ENCODE measurements at places on chromosomes 3 and 15.

- no peak for DNase-seq
Measured at GRCh38 chr3:155525324-155525833, 219.5 kb downstream of the PLCH1 start.

DNA sequence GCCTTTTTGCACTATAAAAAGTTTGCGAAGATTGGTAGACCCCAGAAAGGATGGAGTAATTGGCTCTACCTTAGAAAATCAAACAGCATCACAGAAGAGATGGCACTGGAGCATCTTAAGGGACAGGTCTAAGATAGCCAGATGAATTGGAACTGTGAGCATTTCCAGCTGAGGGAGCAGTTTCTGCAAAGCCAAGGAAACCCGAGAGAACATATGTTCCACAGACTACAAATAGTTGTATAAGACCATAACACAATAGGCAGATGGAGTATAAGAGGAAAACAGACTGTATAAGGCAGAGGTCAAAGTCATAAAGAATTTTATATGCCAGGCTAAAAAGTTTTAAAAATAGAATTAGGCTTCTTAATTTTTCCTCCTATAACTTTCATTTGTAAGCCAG, 46.0 kb downstream of the TSC22D2 start:
- no peak for DNase-seq

DNA sequence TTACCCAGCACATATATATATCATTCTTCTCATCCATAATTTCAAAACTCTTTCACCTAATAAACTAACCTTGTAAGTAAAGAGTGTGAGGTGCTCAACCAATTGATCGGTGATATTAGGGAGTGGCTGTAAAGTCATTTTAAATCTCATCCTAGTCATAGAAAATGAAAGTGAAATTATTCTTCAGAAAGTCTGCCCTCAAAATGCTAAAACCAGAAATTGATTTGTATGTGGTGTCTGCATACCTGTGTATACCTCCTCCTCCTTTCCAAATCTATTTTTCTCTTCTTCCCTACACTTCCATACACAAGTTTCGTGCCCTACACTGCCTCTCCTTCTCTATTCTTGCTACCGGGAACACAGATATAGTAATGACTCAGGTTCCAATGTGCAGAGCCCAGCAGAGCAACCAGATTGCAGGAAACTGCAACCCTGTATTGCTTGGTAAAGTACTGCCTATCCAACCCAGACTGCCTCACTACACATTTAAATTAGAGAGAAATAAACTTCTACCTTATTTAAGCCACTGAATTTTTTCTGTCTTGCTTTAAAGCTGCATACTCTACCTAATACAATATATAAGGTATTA, 7.4 kb upstream of the TBC1D5 start:
- no peak for DNase-seq

GRCh38 chr3:164375538-164375937, 702.8 kb downstream of the SI start:
- DNase-seq: no peak

DNA sequence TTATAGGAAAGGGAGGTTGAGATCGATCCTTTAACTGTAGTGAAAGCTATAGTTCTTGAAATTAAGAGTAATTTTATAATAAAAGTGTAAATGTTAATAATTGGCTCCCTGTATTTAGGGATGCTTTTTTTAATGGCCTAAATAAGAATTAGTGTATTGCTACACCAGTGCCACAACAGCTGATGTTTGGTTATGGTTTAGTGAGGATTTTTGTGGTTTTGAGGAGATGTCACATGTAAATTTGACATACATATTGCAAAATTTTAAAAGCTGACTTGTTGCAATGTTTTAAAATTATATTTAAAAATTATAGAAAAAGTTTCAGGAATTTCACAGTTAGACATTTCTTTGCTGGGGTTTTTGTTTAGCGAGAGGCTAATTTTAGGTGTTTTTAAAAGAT, 3.9 kb downstream of the TSC22D2 start:
- no peak for DNase-seq

- DNase-seq: no peak
Measured at GRCh38 chr3:196533260-196533681, 18.1 kb upstream of the SMCO1 start.

DNA sequence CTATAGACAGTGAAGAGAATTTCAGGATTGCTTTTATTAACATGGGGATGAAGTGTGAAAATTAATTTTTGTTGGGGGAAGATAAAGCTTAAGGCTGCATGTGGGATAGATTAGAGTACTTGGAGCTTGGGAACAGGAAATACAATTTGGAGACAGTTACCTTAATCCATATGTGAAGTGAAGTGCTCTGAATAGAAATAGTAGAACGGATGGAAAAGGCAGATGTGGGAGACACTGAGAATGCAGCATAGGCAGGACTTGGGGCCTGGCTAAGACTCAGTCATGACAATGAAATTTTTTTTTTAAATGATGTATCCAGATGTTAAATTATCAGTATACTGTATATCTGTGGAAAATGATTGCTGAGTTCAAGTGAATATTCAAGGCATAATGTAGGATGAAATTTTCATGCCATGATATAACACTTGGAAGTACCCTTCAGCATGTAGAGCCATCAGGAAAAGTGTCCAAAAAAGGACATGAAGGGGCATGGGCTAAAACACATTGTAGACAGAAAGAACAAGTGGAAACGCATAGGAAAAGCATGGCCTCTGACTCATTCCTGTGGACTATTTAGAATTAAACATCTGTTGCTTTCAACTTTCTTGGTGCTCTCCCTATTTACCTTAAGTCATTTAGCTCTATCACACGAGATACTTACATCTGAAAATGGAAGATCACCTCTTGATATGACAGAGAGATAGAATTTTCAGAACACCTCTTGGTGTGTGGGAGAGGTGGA, 134.8 kb downstream of the RBMS3 start:
- no peak for DNase-seq

DNA sequence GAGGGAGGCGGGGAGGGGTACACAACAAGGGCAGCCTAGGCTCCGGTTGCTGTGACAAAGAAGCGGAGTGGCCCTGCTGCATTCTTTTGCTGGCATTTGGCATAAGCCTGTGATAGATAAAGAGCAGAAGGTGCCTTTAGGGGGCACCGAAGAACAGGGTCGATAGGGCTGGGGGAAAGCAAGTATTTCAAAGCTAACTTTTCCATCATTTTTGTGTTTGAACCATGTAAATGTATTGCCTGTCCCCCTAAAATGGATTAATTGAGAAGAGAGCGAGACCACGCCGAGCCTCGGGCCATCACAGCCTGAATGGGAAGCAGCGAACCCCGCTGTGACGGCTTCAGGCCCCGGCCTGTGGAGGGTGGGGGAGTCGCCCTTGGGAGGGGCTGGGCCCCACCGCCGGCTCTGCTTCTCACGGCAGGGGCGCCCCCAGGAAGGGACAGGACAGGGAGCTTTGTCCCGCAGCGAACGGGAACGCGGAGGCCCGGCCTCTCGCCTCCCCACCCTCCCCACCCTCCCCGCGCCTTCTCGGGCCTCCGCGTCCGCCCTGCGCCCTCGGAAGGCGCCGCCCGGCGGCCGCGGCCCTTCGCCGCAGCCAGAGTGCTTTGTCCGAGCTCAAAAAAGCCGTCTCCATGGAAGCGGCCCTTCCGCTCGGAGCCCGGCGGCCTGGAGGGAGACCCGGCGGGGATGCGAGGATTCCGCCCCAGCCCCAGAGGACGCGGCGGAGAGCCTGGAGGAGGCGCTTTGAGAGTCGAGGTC, 32.4 kb upstream of the ALDH1L1 start:
- DNase-seq: peak; percentile 32

- DNase-seq: no peak
Measured at GRCh38 chr3:136642711-136643110, 109.5 kb downstream of the STAG1 start.

DNA sequence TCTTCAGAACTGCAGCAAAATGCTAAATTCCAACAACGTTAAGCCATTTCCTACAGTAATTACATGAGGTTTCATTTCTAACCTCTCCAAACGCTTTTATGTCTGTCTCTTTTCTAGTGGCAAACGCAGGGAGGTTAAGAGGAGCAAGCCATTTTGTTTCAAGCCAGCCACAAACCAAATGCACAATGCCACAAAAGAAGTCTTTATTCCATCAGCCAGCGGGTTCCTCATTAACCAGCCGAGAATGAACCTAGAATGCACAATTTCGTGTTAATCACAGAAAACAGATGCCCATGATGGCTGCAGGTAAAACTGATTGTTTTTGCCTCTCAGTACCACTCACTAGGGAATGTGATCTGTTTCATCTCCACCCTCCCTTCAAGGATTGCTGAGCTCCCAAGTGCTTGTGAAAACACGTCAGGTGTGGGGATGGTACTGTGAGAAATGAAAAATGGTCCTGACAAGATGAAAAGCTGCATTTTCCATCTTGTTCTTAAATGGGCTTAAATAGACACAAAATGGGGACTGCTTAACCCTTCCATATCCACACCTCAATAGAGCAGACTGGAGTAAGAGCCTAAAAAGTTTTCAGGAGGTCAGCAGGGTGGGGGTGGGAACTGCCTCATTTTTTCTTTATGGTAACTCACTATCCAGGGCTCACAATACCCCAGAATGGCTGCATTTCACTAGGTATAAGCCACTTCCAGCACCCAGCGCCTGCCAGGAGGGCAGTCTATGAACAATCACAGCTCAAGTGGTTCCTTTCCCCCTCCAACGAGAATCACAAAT, 277.1 kb downstream of the MAGI1 start:
- no peak for DNase-seq

DNA sequence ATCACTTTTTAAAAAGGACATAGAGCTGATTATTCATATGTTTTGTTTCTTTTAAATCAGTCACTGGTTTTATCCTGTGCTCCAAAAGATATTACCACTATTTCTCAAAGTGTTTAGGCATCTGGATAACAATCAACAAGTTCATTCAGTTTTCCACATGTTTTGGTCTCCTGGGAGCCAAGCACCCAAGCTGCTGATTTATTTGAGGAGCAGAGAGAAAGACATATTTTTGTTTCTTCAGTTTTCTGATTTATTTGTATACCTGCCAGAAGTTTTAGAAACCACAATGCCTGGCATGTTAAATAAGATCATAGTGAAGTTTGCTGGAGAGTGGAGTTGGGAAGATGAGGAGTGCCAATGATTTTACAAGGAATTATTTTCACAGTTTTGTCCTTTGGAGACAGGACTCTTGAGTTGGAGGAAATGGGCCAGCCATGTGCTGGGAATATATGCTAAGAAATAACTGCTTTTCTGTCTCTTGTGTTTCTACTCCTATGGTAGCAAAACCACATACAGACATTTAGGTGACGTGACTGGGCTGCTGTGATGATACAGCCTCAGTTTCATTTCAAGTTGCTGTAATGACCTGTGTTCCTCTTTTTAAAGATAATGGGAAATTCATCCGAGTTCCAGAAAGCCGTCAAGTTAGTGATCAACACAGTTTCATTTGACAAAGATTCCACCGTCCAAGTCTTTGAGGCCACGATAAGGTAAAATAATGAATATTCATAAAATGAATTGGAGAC, 11.7 kb downstream of the EDEM1 start:
- DNase-seq: no peak

Data from NCI-H526 (cell line).